NCI-H774 (cell line): ENCODE measurements at places on chromosomes 4 and X.

GRCh38 chrX:70508296-70508911 lies 63.8 kb downstream of the DLG3 start:
- DNase-seq: peak; percentile 31

DNA sequence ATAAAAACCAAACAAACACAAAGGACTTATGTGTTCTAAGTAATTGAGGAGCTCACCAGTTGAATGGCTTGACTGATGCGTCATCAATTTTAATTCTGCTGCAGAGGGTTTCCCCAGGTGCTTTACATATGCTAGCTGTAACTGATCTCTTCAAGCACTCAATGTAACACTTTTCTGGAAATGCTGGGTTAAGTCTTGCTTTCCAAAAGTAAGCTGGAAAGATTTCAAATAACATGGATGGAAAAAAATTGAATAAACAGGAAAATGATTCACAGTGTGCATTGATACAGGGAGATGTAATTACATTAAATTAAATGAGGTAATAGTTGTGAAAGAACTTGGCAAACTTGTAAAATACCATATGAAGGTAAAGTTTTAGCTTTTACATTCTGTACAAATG lies 186.7 kb upstream of the WDFY3 start:
- DNase-seq: no peak

- no peak for DNase-seq
These were observed 289.8 kb downstream of the PCDH7 start for GRCh38 chr4:31009926-31010325.

DNA sequence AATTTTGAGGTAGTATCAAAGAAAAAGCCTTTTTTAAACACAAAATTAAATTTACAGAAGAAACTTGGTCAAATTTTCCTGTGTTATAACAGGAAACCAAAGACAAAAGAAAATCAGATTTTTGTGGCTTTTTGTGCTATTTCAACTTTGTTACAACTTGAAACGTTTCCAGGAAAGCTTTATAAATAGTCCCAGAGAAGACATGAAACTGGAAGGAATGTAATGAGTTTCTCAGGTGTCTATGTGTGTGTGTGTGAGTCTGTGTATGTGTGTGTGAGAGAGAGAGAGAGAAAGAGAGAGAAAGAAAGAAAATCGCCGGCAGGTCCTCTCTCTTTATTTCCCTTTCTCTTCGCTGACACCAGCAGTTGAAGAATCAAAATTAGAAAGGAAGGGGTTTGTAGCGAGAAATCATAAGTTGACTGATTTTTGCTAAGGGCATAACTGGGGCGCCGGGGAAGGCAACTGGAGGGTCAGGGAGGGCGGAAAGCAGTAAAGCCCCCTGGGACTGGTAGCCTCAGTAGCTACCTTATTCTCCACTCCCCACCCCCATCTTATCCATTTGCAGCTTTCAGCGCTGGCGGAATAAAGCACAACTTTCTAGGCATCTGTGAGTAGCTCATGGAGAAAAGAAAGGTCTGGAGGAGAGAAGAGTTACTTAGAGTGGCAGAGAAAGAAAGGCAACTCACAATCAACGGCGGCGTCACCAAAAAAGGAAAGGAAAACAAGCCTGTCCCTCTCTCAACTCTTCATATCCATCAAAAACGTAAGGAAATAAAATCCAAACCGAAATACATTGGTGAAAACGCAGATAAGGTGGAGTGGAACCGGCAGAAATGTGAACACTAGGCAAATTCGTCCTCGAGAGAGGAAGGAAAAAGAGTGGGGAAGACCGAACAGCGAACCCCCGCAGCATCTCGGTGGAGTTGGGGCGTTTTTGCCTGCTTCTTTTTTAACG lies 1.3 kb downstream of the TMEM47 start:
- DNase-seq: no peak

GRCh38 chr4:118114720-118115119 lies 80.4 kb downstream of the NDST3 start:
- no peak for DNase-seq

DNA sequence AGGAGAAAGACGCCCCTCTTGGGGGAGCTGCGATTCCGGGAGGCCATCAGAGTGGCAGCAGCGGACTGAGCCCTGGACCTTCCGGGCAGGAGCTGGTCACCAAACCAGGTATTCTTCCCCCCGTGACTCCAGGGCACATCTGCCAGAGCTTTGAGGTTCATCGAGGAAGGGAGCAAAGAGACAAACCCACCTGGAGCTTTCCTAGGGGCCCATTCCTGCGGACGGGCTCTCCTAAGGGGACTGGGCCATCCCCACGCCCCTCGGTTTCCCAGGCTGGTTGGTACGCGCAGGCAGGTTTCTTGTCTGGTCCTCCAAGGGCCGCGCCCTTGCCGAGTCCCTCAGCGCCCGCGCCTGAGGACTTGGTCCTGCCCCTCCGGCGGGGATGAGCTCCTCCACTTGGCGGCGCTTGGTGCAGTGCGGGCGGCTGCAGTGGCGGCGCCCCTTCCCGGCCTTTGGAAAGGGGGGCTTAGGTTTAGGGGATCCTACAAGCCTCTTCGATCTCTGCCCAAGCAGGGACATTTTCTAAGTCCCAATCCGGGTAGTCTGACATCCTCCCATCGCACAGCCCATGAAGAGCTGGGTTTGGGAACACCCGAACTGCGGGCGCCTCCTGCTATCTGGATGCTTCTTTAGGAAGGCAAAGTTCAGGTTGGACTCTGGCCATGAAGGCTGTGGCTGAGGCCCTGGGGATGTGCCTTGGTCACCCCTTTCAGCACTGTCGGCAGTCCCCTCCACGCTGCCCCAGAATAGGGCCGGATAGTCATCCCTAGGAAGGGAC lies 538 bp downstream of the STBD1 start:
- peak; percentile 3 for DNase-seq

- DNase-seq: no peak
These were observed 5.1 kb downstream of the AFF1 start for GRCh38 chr4:86939729-86940575.

DNA sequence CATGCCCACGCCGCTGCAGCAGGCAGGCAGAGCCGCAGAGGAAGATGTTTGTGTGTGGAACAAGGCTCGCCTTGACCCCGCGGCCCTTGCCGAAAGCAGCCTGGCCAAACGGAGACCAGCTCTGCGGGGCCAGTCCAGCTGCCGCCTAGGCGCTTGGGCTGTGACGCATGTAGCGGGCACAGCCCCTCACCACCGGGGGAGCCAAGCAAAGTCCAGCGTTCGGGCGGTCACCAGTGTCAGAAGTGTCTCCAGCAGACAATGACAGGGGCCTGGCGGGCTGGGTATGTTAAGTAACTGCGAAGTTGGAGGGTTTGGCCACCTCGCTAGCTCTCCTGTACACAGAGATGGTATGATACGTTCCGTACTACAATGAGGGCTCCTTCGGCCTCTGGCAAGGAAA lies 1.3 kb downstream of the AMER1 start:
- no peak for DNase-seq

GRCh38 chrX:23694606-23695005 lies 27.3 kb downstream of the PRDX4 start:
- peak; percentile 12 for DNase-seq
